Activated gamma-delta T cell treated with anti-CD3 and anti-CD28 coated beads, Interleukin-2, amount 50 U/mL, for 16 hours (primary cell): ENCODE measurements at places on chromosomes 3 and 15.

GRCh38 chr3:159944781-159945180 is 43.9 kb upstream of the IL12A start:
- DNase-seq: no peak

- DNase-seq: no peak
Observed at GRCh38 chr3:55626279-55626665, 139.2 kb upstream of the WNT5A start.

DNA sequence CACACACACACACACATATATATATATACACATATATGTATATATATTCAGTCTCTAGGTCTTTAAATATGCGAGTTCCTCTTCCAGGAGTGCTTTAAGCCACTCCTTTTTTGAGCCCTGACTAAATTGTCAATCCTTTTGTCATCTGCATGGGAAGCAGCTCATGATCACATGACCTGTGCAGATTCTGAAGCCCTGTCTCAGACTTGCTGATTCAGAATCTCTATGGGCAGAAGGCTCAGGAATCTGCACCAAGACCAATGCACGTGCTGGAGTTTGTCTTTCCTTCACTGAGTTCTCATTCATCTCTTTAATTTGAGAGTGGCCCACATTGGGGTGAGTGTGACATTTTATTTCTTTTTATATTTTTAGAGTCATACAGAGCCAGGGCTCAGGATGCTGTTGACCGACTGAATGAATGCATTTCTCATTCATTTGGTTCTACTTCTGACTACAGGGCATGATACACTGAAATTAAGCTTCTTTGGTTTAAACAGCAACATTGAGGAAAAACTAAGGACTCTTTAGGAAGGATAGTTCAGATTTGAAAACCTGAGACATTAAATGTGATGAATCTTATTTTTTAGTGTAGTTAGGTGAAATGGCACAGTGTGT is 307.5 kb downstream of the EDEM1 start:
- DNase-seq: no peak

GRCh38 chr3:10408680-10409079 is 87.8 kb upstream of the SEC13 start:
- no peak for DNase-seq

- no peak for DNase-seq
Observed at GRCh38 chr3:122102191-122102935, 47.2 kb downstream of the CD86 start.

DNA sequence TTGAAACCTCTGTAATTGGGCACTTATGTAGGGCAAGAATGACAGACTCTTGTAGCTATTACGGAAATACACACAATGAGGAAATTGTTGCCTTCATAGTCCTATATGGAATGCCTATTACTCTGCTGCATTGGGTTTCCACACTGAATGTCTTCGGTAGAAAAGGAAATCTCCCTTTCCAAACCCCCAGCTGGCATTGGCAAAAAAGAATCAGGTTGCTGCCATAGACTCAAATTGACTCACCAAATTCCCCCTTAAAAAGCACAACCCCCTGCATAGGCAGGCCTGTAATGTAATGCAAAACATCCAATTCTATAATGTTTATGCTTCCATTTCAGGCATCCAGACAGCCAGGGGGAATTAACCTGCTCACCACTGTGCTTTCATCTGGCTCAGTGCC is 44.8 kb upstream of the NTRK3 start:
- no peak for DNase-seq

GRCh38 chr3:6929918-6930317 is 69.0 kb downstream of the GRM7 start:
- DNase-seq: no peak

DNA sequence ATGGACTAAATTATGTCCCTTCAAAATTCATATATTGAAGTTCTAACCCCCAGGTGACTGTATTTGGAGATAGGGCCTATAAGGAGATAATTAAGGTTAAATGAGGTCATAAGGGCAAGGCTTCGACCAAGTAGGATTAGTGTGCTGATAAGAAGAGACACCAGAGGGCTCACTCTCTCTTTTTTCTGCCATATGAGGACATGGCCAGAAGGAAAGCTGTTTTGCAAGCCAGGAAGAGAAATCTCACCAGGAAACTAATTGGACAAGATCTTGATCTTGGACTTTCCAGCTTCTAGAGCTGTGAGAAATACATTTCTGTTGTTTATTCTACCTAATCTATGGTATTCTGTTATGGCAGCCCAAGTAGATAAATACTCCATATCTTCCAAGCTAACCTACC is 503.6 kb upstream of the NAALADL2 start:
- DNase-seq: no peak

GRCh38 chr3:11582191-11582968 is 61.3 kb downstream of the VGLL4 start:
- no peak for DNase-seq

DNA sequence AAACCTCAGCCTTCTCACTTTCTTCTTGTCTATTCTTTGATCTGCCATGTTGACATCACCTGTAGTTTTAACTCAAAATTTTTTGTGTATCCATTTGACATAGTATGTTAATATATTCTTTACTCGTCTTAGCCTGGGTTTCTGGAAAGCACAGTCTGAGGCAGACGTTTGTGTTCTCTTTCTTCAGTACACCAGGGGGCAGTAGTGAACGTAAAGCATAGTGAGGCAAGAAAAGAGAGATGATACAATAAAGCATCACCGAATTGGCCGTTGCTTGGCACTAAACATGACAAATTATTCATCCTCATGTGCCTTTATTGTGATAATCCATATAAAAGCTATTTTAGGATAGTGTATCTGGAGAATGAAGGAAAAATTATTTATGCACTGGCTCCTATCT is 141.0 kb upstream of the MYRIP start:
- no peak for DNase-seq

DNA sequence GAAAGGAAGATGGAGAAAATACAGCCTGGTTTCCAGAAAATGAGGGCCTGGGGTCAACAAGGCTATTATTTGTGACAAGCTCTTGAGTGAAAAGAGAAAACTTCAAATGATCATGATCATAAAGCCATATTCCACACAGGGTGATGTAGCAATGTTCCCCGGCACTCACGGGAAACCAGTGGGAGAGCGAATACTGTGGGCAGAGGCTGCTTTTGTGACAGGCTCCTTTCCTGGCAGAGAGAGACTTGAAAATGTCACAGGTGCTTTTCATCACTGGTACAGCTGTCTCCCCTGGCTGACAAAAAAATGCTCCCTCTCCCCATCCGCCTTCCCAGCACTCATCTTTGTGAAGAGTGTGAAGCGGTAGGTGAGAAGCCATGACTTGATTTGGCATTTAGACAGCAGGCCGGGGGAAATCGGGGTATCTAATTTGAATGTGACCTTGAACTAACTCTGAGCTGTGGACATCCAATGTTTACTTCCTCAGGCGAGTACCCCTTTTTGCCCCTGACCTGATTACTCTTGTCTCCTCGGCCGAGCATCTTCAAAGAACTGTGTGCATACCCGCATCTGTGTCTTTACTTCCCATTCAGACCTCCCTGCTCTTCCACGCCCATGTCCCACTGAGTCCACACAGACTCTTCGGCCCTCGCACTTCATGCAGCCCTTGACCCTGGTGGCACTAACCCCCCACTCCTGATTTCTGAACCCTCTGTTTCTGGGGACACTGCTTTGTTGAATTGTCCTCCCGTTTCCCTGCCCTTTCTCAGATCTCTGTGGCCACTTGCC is 23.2 kb downstream of the CA12 start:
- no peak for DNase-seq

DNA sequence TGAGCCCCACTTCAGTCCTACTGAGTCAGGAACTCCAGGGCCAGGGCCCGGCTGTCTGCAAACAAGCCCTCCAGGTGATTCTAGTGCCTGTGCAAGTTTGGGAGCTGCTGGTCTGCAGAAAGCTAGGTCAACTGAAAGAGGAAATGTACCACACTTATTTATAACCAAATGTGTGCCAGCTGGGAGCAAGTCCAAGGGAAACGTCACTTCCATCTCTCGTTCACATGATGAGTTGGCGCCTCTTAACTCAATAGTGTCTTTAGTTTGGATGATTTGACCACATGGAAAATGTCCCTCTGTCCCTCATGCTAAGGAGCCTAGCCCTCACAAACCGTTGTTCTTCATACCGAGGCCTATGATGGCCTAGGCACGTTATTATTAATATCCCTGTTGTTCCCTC is 43.2 kb downstream of the GOLGA8S start:
- DNase-seq: no peak

GRCh38 chr3:33543601-33544000 is 103.4 kb upstream of the UBP1 start:
- DNase-seq: no peak

DNA sequence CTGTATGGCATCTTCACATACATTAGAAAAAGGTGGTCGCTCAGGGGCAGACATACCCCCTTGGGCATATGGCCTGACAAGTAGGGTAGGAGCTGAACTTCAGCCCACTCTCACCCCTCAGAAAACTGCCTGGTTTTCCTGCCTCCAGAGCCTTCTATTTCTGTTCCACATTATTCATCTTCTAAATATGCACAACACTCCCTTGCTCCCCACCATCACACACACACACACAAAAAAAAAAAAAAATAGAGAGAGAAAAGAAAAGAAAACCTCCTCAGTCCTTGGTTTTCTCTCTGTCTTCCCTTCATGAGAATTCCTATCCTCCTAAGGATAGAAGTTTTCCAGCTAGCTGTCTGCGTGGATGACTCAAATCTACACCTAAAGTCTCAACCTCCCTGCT is 5.6 kb upstream of the ROPN1 start:
- no peak for DNase-seq

DNA sequence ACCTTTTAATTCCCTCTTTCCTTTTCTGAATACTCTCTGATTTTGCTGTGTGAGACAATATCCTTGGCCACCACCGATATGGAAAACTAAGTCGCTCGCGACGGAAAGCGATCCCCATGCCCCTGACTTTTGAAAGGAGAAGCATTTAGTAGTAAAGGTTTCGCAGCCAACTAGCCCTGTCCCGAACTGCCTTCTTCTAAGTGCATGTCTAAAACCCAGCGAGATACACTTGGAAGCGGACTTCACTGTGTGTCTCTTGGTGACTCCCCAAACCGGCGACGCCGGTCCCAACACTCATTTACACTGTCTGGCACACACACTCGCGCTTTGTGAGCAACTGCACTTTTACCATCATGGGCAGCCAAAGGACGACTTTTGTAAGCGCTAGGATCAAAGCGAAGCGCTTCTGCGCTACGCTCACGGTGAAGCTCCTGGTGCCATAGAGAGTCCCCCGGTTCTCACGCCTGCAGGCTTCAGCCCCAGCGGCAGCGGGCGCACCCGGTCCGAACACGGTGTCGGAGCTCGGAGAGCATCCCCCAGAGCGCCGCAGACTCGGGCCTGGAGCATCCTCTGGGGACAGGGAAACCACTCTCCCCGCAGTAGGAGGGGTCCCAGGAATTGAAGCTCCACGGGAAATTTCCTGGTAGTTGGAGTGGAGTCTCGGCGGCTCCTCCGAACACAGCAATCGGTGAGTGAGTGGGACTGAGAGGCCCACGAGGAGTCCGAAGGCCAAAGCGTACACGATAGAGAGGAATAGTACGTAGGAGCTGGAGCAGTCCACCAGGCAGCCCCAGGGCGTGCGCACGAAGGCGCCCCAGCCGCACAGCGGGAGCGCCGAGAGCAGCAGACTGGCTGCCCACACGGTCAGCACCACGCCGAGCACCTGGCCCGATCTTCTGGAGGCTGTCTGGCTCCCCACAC is 1.4 kb downstream of the GPR149 start:
- no peak for DNase-seq

GRCh38 chr3:50430191-50430590 is 70.9 kb upstream of the TMEM115 start:
- no peak for DNase-seq

GRCh38 chr15:78263907-78264303 is 457 bp upstream of the DNAJA4 start:
- DNase-seq: no peak

DNA sequence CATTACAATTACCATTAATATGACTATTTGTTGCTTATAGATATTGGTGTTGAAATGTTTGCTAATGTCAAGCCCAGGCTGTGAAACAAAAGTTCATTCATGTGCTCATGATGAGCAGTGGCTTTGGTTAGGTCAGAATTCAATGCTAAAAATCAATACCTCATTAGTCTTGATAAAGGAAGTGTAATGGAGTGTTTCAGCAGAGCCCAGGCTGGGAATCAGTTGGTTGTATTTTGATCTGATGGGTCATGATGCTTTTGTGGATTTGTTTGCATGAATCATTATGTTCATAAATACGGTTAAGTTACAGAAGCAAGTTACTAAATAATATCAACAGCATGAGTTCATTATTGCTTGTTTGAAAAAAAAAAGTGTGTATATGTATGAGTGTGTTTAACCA is 13.6 kb upstream of the ZNF774 start:
- no peak for DNase-seq

GRCh38 chr3:108488631-108489030 is 21.8 kb downstream of the MYH15 start:
- DNase-seq: no peak

DNA sequence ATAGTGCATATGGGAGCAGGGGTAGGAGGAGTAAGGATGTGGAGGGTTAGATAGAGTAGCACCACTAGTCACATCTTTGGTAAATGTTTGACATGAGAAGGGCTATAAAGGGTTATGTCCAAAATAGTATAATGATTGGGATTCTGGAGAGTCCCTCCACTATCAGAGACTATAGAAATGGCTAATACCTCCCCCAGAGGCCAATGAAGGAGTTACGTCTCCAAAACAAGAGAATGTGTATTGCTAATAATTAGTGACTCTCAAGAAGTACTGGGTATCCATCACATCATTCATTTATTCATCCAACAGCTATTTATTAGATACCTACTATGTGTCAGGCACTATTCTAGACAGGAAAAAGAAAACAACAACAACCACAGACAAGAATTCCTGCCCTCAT is 203.7 kb upstream of the UMPS start:
- DNase-seq: no peak

- no peak for DNase-seq
Observed at GRCh38 chr3:99869621-99870020, 52.0 kb downstream of the CMSS1 start.

GRCh38 chr3:189927975-189928895 is 192.5 kb downstream of the P3H2 start:
- no peak for DNase-seq

GRCh38 chr15:31070867-31071266 is 30.7 kb downstream of the TRPM1 start:
- no peak for DNase-seq
